ENCODE measurements at places on chromosomes 16 and 17. TPM values are rescaled to one million over a fixed set of nuclear protein-coding genes. Genes with fewer than 3 reads are reported as not detected.

Gene MYO19
- 16.5 TPM for total RNA-seq

Gene SRSF1
- 79.8 TPM for total RNA-seq

Gene NPIPA2
- total RNA-seq: 1.1 TPM

Gene CCDC144A
- 0.25 TPM for total RNA-seq

Gene CCL16
- not detected for total RNA-seq

Gene C17orf100
- 0.73 TPM for total RNA-seq

Gene CA7
- total RNA-seq: not detected

Gene NXPH3
- total RNA-seq: 2.9 TPM

Gene HLF
- total RNA-seq: 20.9 TPM

Gene ITFG1
- 75.6 TPM for total RNA-seq

Gene C17orf78
- total RNA-seq: not detected

Gene HP
- total RNA-seq: 2.4 TPM

Gene NOD2
- total RNA-seq: 1.0 TPM

Gene VASN
- total RNA-seq: 6.1 TPM

Gene TP53TG3C
- total RNA-seq: not detected

Gene C17orf58
- total RNA-seq: 3.1 TPM

Gene NACA2
- not detected for total RNA-seq

Gene ASIC2
- total RNA-seq: not detected

Gene MAP2K6
- 3.4 TPM for total RNA-seq

Gene ABCA8
- 31.2 TPM for total RNA-seq

Gene UMOD
- not detected for total RNA-seq

Gene NAT9
- total RNA-seq: 25.9 TPM

Gene RAB37
- total RNA-seq: 2.7 TPM

Gene USP32
- total RNA-seq: 38.1 TPM

Gene EVI2B
- total RNA-seq: 4.6 TPM

Gene SULT1A3
- total RNA-seq: 7.7 TPM

Gene LRRC75A
- total RNA-seq: 0.59 TPM

Gene TNRC6A
- total RNA-seq: 51.4 TPM

Gene KRT12
- total RNA-seq: not detected

Gene PNMT
- 3.7 TPM for total RNA-seq

Gene TMEM88
- total RNA-seq: 14.2 TPM

Gene BICDL2
- not detected for total RNA-seq

Gene PRKAR1A
- total RNA-seq: 878 TPM

Gene ICAM2
- total RNA-seq: 25.2 TPM

Gene CTCF
- total RNA-seq: 20.5 TPM

Gene RND2
- total RNA-seq: 0.27 TPM

Gene CD68
- total RNA-seq: 9.6 TPM

Gene SLC6A4
- 0.59 TPM for total RNA-seq

Gene KRT24
- not detected for total RNA-seq

Gene KCNH6
- total RNA-seq: not detected

Gene SCGB1C2
- not detected for total RNA-seq

Gene CDK5R1
- 1.8 TPM for total RNA-seq

Gene SLC5A11
- not detected for total RNA-seq

Gene CBX2
- 2.5 TPM for total RNA-seq

Gene SLC38A8
- 1.2 TPM for total RNA-seq

Gene GAST
- not detected for total RNA-seq

Gene CLEC19A
- total RNA-seq: not detected

Gene HIC1
- 10.8 TPM for total RNA-seq

Gene CCT6B
- total RNA-seq: 2.3 TPM

Gene KRT33A
- not detected for total RNA-seq

Data from heart right ventricle (tissue), 16 donors.